ENCODE measurements at places on chromosomes 2 and 18. TPM values are rescaled to one million over a fixed set of nuclear protein-coding genes. Genes with fewer than 3 reads are reported as not detected.

ACMSD gene
- not detected for total RNA-seq

HAT1 gene
- total RNA-seq = 132 TPM

DNA sequence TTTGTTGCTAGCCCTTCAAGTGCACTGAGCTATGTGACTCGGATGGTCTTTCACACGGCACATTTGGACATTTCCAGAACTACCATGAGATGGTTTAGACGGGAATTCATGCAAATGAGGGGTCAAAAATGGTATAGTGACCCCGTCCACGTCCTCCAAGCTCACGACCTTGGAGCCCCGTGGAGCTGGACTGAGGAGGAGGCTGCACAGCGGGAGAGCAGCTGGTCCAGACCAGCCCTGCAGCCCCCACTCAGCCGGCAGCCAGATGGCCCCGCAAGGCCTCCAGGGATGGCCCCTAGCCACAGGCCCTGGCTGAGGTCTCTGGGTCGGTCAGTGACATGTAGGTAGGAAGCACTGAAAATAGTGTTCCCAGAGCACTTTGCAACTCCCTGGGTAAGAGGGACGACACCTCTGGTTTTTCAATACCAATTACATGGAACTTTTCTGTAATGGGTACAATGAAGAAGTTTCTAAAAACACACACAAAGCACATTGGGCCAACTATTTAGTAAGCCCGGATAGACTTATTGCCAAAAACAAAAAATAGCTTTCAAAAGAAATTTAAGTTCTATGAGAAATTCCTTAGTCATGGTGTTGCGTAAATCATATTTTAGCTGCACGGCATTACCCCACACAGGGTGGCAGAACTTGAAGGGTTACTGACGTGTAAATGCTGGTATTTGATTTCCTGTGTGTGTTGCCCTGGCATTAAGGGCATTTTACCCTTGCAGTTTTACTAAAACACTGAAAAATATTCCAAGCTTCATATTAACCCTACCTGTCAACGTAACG is 88.8 kb downstream of the EPAS1 start:
- DNase-seq = no peak
- H3K4me3 ChIP-seq = peak overlapping the region; percentile 3
- peak overlapping the region; percentile 81 for H3K27ac ChIP-seq
- H3K27me3 ChIP-seq = no peaks in the 10 kb centered on the region
- peaks cover 33% of the 10 kb centered on the region for H3K36me3 ChIP-seq

DNA sequence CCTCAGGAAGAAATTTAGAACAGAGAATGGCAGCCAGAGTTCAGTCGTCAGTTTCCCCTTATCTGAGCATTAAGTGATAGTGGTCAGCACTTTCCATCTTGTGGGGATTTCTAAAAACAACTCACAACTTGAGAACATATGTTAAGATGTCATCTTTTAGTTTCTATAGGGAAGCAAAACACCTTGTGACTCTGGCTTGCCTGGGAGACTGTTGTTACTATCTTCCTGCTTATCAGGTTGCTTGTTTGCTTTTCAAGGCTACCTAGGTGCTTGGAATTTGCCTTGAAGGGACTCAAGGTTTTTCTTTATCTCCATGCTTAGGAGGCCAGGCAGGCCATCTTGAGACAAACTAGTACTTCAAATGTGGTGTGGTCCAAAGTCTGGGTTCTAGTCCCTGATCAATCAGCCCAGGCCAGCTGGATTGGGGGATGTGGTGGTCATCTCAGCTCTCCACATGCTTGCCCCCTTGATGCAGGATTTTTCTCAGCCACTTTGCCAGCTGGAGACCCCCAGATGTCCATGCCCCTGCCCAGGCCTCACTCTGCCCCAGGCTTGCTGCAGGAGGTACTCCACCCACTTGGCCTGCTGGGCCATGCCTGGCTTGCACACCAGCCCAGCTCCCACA is 125.9 kb downstream of the LYPD1 start:
- DNase-seq = no peak
- H3K4me3 ChIP-seq = no peak overlapping the region
- peak overlapping the region; percentile 38 for H3K27ac ChIP-seq
- no peaks in the 10 kb centered on the region for H3K36me3 ChIP-seq

DNA sequence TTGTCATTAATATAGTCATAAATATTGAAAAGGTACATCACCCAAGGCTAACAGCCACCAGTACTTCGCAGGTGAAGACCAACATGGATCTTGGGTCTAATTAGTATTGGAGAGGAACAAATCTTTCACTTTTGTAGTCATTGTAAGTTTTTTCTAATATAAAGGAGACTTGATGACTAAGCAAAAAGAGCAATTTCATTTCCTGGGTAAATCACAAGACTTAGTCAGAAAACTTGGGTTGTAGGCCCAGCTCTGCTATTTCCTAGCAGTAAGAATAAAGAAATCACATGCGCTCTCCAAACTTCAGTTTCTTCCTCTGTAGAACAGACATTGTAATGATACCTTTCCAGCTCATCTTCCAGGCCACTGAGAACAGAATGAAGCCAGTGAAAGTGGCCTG is 40.9 kb downstream of the NRP2 start:
- H3K36me3 ChIP-seq = 0 out of 2 replicates have a peak, but pooled peaks cover 3% of the 10 kb centered on the region
- H3K4me1 ChIP-seq = no peaks in the 10 kb centered on the region
- no peak overlapping the region for H3K27ac ChIP-seq
- H3K27me3 ChIP-seq = no peaks in the 10 kb centered on the region
